ENCODE measurements at places on chromosomes 5 and 9.

DNA sequence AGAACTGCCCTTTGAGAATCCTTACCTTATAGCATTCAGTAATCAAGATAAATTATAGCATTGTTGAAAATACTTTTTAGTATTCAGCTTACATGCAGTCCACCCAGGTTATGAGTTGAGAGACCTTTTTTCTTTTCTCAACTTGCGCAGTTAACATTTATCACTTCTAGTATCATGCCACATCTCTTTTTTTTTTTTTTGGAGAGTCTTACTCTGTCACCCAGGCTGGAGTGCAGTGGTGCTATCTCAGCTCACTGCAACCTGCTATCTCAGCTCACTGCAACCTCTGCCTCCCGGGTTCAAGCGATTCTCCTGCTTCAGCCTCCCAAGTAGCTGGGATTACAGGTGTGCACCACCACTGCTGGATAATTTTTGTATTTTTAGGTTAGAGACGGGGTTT is 29.0 kb downstream of the LRRC70 start:
- DNase-seq: no peak

DNA sequence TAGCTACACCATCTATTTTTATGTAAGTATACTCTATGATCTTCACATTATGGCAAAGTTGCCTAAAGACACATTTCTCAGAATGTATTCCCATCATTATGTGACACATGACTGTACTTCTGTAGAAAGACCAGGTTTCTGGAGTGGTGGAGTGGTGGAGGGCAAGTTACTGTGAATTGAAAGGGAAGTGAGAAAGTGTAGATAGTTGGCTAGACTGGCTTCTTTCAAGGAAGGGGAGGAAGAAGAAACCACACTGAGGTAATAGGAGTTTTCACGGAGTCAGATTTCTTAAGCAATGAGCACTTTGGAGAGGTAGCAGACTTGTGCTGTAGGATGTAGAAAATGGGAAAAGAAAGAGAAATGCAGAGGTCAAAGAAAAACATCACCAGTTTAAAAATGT is 50.9 kb upstream of the EQTN start:
- no peak for DNase-seq

DNA sequence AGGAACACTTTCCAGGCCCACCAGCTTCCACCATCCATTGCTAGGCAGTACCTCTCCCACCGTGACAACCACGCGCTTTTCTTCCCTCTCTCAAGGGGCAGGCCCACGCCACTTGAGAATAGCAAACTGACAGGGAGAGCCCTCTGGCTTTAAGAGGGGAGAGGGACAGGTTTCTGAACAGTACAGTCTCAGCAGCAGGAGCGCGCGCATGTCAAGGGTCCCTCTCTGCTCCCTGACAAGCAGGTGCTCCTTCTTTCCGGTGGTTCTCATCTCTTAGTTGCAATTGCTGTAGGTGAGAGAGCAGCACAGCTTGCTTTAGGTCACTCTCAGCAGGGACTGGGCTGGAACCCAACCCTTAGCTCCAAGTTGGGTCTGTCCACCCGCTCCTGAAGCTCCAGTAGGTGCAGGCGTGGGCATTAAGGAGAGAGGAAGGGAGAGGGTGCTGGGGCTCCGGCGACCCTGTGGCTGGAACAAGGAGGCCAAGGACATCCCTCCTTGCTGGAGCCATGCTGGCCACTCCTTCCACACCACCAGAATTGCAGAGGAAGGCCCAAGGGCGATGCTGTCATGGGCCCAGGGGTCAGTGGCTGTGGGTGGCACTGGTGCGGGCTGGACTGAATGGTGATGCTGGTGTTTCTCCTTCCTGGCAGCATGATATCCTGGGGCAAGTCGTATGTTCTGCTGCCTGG is 9.0 kb upstream of the PHF2 start:
- DNase-seq: no peak

GRCh38 chr5:154745349-154745748 is 9.8 kb upstream of the LARP1 start:
- DNase-seq: no peak

Data from NAMALWA (cell line).